Amniotic stem cell (primary cell): ENCODE measurements at places on chromosomes 3 and 15.

DNA sequence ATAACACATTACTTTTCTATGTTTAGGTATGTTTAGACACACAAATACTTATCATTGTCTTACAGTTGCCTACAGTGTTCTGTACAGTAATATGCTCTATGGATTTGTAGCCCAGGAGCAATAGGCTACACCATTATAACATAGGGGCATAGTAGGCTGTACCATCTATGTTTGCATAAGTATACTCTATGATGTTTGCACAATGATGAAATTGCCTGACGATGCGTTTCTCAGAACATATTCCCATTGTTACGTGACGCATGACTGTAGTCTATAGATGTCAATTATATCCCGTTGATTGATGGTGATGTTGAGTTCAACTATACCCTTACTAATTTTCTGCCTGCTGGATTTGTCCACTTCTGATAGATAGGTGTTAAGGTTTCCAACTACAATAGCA lies 139.4 kb upstream of the PFN2 start:
- no peak for DNase-seq

DNA sequence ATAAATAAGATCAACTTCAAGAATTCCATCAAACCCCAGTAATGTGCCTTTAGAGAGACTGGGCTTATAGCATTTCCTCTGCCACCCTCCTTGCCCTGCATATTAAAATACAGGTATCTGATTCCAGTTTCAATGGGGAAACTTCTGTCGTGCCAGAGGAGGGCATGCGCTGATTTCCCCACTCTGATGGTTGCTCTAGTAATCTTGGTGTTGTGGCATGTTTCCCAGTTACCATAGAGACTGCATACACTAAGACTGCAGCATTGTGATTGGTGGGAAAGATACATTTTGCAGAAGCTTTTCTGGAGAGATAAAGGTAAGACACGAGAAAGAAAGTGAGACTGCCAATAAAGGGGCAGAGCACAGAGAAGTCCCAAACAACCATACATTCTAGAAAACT lies 225.6 kb downstream of the TIGIT start:
- no peak for DNase-seq

DNA sequence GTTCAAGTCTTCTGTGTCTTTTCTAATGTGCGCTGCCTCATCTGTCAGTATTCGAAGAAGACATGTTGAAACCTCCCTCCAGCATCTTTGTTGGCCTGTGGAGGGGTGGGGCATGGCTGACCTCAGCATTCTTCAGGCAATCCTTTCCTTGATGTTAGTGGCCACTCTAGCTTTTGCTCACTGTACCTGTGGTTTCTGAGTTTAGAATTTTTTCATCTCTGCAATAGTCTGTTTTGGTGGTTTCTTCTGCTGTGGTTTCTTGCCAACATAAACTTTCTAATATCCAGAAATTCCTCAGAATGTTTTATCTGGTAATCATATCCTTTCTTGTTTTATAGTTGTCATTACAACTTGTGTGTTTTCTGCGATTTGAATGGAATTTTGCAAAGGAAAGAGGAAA lies 251.3 kb upstream of the NR2E3 start:
- DNase-seq: no peak

DNA sequence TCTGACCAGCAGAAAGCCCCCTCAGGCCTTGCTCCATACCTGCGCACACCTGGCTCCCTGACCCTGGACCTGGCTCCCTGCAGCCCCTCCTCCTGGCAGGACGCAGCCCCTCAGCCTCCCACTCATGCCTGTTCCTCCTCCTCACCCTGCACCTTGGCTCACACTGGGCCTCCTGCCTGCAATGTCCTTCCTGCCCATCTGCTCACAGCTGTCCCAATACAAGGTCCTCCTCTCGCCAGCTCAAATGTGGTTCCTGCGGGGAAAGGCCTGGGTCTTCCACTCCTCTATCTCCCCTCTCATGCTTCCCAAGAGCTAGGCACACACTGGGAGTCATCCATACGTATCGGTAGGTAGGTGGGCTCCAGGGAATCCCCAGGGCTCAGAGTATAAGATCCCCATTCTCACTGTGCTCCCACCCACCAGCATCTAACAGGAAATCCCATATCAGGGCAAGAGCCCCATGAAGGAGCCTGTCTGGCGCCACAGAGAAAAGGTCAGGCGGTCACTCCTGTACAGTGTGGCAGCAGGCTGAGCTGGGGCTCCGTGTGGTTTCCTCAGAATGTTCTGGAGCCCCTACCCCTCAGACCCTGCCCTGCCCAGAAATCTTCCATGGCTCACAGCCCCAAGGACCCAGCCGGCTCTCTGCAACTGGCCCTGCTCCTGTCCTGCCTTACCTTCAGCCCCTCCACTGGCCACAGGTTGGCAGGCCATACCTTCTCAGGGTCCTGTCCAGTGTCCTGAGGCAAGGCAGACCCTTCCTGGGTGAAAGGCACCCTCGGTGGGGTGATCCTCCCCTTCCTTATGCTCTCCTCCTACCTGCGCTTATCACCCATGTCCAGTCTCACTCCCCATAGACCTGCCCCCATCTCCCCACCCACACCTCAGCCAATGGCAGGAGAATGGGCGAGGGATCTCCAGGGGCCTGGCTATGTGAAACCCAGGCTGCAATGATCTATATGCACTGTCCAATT lies 10.9 kb downstream of the PLCD1 start:
- no peak for DNase-seq
